ENCODE measurements at places on chromosomes 7 and 10. TPM values are rescaled to one million over a fixed set of nuclear protein-coding genes. Genes with fewer than 3 reads are reported as not detected.

Gene TFEC
- total RNA-seq: not detected

Gene NPY
- total RNA-seq: not detected

Gene CADPS2
- 11.9 TPM for total RNA-seq

Gene NKX2-3
- total RNA-seq: not detected

GRCh38 chr7:20778063-20778721 is 8.5 kb downstream of the SP8 start:
- no peak for DNase-seq
- H3K27ac ChIP-seq: no peak overlapping the region
- H3K27me3 ChIP-seq: peaks cover 37% of the 10 kb centered on the region
- H3K4me3 ChIP-seq: no peak overlapping the region
- no peaks in the 10 kb centered on the region for H3K4me1 ChIP-seq
- H3K36me3 ChIP-seq: no peaks in the 10 kb centered on the region

DNA sequence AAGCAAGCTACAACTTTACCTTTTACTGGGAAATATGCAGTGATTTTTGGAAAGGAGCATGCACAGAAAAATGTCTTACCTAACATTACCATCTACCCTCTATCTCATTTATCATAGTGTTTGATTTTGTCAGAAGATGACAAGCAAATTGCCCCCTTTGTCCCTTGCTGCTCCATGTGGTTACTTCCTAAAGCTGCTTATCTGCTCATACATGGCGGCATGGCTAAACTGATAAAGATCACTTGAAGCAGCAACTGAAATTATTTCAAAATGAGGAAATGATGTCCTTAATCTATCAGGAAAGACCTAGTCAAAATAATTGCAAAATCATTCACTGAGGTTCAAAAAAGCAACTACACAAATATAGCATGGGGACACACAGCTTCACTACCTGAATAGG is 1198.5 kb upstream of the SORCS1 start:
- no peaks in the 10 kb centered on the region for H3K36me3 ChIP-seq
- DNase-seq: no peak
- no peak overlapping the region for H3K4me3 ChIP-seq
- H3K4me1 ChIP-seq: no peaks in the 10 kb centered on the region
- H3K27ac ChIP-seq: no peak overlapping the region

DNA sequence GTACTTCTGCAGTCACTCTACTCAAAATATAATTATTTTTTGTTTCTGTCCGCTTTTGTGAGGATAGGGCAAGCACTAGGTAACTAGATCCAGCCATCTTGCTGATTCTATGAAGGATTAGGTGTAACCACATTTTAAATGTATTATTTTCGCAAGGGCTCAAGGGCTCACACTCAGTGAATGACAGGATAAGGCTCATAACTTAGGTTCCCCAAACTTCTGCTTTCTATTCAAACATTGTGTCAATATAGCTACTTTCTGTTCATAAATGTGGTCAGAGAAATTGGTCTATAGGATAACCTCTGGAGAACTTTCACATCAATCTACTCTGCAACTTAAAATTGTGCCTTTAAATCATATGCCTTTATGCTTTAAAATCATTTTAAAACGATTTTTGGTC is 1141.2 kb downstream of the SORCS1 start:
- no peaks in the 10 kb centered on the region for H3K4me1 ChIP-seq
- no peak overlapping the region for H3K4me3 ChIP-seq
- H3K27me3 ChIP-seq: no peaks in the 10 kb centered on the region

- DNase-seq: no peak
- no peak overlapping the region for H3K27ac ChIP-seq
- H3K36me3 ChIP-seq: no peaks in the 10 kb centered on the region
- no peaks in the 10 kb centered on the region for H3K4me1 ChIP-seq
Measured at GRCh38 chr10:11379771-11380170, 231.7 kb downstream of the USP6NL start.

GRCh38 chr7:255038-255435 is 34.9 kb upstream of the FOXL3 start:
- H3K4me1 ChIP-seq: no peaks in the 10 kb centered on the region
- DNase-seq: no peak
- H3K4me3 ChIP-seq: no peak overlapping the region

GRCh38 chr10:25522946-25523608 is 348.3 kb downstream of the GPR158 start:
- H3K27ac ChIP-seq: no peak overlapping the region
- DNase-seq: no peak
- no peaks in the 10 kb centered on the region for H3K27me3 ChIP-seq
- no peaks in the 10 kb centered on the region for H3K4me1 ChIP-seq

DNA sequence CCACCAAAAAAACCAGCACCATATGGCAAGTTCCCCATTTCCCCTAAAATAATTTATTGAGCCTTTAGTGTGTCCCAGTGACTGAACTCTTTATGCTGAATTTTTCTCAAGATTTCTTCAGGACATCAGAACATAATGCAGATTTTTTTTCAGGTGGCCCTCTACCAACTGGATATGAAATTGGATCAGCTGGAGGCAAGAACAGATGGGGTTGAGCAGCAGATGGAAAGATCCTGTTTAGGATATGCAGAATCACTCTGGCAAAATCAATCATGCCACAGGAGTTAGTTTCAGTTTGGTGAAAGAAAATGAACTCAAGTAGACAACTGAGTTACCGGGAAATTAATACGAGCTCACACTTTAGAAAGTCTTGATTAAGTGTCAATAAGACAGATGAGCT is 761.5 kb upstream of the C7orf33 start:
- DNase-seq: no peak
- H3K27me3 ChIP-seq: no peaks in the 10 kb centered on the region
- no peak overlapping the region for H3K4me3 ChIP-seq

- H3K4me1 ChIP-seq: no peaks in the 10 kb centered on the region
- H3K27ac ChIP-seq: no peak overlapping the region
- H3K27me3 ChIP-seq: no peaks in the 10 kb centered on the region
- no peak for DNase-seq
- H3K36me3 ChIP-seq: no peaks in the 10 kb centered on the region
Measured at GRCh38 chr7:36092221-36092771, 60.8 kb upstream of the EEPD1 start.

GRCh38 chr7:158248816-158249215 is 338.8 kb downstream of the PTPRN2 start:
- H3K4me1 ChIP-seq: no peaks in the 10 kb centered on the region
- no peak for DNase-seq
- no peak overlapping the region for H3K4me3 ChIP-seq
- H3K36me3 ChIP-seq: no peaks in the 10 kb centered on the region
- peaks cover 59% of the 10 kb centered on the region for H3K27me3 ChIP-seq
- no peak overlapping the region for H3K27ac ChIP-seq
